Pulmonary artery endothelial cell (primary cell): ENCODE measurements at places on chromosomes 16 and 17. TPM values are rescaled to one million over a fixed set of nuclear protein-coding genes. Genes with fewer than 3 reads are reported as not detected.

- DNase-seq, result no peak
Observed at GRCh38 chr17:36602030-36602748, 806 bp downstream of the MRM1 start.

Gene MYL11
- total RNA-seq, result not detected in 2 replicates

- DNase-seq, result no peak
Observed at GRCh38 chr17:54455251-54455868, 445.3 kb upstream of the TOM1L1 start.

- DNase-seq, result no peak
Observed at GRCh38 chr17:56505154-56505756, 88.2 kb upstream of the NOG start.

DNA sequence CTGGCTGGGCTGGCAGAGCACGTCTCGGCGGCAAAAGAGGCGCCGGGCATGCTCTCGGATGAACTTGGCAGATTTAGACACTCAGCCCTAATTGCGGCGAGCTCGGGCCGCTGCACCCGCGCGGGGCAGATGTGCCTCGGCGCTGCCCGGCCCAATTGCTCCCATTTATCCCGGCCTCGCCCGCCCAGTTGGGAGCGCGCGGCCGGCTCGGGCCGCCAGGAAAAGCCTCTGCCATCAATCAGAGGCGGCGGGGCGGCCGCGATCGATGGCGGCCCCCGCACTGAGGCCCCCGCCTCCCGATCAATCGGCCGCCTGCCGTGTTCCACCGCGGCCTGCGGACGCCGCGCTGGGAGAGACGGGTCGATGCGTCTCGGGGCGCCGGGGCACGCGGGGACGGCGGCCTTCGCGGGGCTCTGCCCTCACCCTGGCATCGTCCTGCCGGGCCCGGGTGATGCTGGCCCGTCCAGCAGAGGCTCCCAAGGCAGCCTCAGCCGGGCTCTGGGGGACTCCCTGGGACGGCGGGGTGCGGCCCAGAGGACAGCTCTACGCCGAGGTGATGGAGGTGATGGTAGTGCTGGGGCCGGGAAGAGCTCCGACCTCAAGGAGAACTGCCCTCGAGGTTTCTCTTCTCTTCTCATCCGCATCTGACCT lies 200.9 kb upstream of the N4BP1 start:
- no peak for DNase-seq

- DNase-seq, result no peak
Observed at GRCh38 chr17:78473951-78474613, 95.6 kb downstream of the PGS1 start.

DNA sequence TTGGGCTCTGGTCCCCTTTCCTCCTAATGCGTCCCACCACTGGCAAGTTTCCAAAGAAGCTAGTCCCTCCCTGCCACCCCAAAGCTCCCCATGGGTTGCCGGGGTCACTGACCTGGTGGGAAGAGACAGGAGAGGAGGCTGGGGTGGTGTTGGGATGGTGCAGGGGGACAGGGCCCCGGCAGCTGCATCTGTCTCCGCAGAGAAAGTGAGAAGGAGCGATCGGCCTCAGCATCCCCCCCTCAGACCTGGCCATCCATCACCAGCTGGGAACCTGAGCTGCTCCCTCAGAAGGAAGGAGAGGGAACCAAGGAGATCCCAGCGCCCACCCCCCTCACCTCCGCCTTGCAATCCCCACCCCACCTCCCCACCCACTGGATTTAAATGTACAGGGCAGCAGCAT lies 3.3 kb downstream of the ETV4 start:
- no peak for DNase-seq

DNA sequence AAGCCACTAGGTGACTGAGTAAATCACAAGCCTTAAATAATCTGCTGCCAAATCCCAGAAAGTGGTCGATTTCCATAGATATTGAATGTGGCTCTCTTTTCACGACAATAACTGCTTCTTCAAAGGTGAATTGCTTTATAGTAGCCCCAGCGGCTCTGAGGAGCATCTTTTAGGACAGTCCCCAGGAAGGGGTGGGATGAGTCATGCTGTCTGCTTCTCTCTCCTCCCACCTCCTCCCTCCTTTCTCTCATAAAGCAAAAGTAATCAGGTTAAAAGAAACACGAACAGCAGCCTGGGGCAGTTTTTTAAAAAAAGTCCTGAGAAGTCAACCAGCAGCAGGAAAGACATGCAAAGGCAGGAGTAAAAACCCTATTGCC lies 1.8 kb downstream of the KIAA0513 start:
- no peak for DNase-seq

DNA sequence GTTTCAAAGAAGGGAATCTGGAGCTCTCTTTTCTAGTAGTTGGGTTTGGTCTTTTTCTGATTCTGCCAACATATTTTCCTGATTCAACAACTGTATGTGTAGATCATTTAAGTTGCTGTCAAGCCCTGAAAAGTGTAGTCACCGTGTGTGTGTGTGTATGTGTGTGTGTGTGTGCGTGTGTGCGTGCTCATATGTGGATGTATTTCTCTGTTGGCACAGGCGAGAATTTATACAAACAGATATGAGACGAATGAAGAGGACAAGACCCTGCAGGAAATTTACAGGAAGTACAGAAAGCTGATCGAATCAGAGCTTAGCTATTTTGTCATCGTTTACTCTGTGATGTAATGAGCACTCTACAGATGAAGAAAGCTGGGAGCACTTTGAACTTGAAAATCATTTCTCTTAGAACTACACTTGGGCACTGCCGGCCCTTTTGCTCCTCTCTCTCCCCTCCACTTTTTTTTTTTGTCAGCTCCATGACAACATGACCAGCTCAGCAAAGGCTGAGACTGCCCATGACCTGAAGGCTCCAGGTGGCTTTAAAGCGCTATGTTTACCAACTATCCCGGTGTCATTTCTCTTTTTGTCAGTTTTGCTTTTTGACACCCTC lies 11.2 kb downstream of the FBXO39 start:
- DNase-seq, result no peak

GRCh38 chr17:58985971-58986370 lies 120.7 kb downstream of the TRIM37 start:
- no peak for DNase-seq

Gene PRCD
- total RNA-seq, result 0.20 and 0.35 TPM in 2 replicates

DNA sequence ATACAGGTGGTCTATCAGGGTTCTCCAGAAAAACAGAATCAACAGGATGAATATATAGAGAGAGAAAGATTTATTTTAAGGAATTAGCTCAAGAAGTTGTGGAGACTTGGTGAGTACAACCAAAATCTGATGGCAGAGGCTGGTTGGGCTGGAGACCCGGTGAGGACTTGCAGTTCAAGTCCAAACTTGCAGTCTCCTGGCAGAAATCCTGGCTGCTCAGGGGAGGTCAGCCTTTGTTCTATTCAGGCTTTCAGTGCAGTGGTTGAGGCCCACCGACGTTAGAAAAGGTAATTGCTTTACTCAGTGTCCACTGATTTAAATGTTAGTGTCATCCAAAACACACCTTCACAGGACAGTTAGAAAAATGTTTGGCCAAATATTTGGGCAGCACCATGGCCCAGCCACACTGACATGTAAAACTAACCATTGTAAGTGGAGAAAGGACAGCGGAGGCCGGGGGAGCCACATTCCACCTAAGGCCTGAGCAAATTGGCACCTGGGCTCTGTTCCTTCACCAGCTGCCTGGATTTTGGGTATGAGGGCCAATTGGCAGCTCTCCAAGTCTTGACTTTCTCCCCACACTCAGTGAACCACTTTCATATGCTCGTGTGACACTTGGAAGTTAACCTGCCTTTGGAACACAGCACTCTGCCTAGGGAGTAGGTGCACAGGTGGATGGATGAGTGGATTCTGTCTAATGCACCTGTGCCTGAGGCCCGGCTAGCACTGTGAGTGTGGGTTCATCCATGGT lies 54.7 kb downstream of the CACNG5 start:
- no peak for DNase-seq

DNA sequence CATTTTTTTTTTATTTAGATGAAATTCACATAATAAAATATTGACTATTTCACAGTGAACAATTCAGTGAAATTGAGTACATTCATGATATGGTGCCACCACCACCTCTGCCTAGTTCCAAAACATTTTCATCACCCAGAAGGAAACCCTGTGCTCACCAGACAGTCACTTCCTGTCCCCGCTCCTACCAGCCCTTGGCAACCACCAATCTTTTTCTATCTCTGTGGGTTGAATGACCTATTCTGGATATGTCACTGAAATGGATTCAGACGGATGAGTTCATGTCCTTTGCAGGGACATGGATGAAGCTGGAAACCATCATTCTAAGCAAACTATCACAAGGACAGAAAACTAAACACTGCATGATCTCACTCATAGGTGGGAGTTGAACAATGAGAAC lies 40.5 kb downstream of the ATP2C2 start:
- DNase-seq, result no peak

Gene OXLD1
- 29.3 and 34.8 TPM in 2 replicates for total RNA-seq

DNA sequence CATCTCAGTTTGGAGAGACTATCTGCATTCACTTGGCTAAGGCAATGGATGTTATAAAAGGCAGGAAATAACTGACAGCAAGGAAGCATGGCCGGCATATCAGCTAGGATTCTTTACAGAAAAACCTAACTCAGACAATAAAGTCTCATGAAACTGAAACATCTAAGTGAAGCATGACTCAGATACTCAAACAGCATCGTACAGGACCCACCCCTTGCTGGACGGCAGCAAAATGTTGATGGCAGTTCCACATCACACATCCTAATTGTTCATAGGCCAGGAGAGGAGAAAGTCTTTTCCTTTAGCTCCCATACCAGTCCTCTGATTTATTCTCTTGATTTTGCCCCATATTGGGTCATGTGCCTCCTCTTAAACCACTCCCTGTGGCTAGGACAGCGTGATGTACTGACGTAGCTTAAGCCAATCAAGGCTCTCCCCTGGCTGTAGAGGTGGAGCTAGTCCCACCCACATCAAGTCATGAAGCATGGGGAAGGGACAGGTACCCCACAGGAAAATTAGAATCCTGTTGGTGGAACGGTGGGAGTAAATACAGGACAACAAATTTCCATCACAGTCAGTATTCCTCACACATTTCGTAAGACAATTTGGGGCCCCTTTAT lies 178.9 kb downstream of the IRX3 start:
- peak; percentile 3 for DNase-seq

DNA sequence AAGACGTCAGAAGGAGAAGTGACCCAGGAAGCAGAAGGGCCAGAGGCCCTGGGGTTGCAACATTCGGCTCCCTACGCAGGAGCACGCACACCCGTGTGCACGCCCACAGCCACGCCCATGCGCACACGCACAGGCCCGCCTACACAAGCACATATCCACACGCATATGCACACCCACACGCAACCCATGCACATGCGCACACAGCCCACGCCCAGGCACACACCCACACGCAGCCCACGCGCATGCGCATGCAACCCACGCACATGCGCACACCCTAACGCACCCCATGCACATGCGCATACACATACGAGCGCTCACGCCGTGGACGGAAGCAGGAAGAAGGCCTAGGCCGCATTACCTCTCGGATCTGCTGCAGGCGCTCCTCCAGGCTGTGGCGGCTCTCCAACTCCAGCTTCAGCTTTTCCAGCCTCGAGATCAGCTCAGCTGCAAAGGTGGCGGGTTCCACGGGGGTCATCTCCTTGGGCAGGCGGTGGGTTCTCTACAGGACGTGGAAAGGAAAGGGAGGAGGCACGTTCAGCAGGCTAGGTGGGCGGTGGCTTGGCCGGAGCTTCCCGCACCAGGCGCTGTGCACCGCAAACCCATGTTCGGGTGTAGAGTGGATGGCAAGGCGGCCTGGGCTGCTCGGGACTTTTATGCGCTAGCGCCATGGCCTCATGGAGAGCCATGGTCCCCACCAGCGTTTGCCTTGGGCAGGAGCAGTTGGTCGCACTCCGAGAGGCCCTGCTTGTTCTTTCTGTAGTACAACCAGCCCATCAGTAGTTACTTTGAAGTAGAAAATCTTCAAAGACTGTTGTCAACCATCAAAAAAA lies 23.4 kb downstream of the AXIN2 start:
- no peak for DNase-seq

Gene SLC5A2
- not detected in 2 replicates for total RNA-seq

Gene CPHXL
- not detected in 2 replicates for total RNA-seq

Gene LGALS9B
- not detected in 2 replicates for total RNA-seq

Gene ABCC12
- total RNA-seq, result not detected in 2 replicates

GRCh38 chr16:54602666-54603065 lies 316.1 kb upstream of the IRX3 start:
- DNase-seq, result no peak

GRCh38 chr17:10295728-10296343 lies 77.0 kb downstream of the MYH13 start:
- no peak for DNase-seq

DNA sequence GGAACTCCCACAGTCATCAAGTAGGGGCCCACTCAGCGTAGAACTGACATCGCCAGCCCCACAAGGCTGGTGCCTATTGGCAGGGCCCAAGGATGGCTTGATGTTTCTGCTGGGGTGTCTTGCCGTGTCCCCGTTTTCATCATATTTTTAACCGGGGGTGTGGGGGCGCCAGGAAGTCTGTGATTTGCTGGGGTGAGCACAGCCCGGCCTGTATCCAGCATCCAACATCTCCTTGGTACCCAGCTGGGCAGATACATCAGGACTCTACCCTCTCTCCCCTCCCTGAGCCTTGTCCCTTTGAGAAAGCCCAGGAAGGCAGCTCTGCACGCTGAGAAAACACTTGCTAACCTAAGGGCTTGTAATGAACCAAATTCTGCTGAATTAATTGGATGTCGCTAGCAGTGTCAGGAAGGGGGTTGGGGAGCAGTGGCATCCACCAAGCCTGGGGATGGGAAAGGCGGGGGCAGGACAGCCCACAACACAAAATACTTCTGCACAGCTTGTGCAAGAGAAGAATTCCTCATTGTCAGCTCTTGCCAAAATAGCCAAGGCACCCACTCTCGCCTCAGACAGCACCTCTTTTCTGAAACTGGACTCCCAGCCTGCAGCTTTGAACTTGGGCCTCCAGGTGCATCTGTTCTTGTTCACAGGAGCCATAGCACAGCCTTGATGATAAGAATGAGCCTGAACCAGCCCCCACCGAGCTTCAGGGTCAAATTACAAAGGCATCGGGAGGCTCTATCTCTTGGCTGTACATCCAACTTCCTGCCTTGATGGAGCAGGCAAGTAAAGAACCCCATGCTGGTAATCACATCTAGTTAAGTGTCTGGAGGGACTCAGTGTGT lies 63.7 kb upstream of the LYRM9 start:
- DNase-seq, result no peak

Gene TP53TG3C
- total RNA-seq, result not detected in 2 replicates

Gene SLC22A31
- 0.13 and 0.18 TPM in 2 replicates for total RNA-seq

Gene P2RX1
- total RNA-seq, result 0.11 TPM in 1 of 2 replicates, not detected in the other

DNA sequence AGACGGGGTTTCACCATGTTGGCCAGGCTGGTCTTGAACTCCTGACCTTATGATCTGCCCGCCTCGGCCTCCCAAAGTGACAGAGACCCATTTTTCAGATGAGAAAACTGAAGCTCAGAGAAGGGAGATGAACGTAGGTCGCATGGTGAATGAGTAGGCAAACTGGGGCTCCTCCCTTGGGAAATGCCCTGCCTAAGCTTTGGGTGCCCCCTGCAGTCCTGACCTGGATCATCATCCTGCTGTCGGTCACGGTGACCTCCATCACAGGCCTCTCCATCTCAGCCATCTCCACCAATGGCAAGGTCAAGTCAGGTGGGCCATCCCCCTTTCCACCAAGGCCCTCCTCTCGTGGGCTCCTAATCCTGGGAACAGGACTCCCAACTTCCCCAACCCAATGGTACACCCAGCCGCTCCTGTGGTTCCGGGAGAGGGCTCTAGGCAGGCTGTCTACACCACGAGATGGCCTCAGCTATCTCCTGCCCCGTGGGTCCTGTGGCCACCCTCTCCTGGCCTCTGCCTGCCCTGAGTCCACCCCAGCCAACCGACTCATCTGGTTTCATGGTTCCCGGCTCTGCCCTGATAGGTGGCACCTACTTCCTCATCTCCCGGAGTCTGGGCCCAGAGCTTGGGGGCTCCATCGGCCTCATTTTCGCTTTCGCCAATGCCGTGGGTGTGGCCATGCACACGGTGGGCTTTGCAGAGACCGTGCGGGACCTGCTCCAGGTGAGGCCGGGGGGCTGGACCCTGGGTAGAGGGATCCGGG lies 4.7 kb downstream of the SLC12A3 start:
- DNase-seq, result no peak

Gene TXNDC11
- total RNA-seq, result 23.7 and 31.4 TPM in 2 replicates
